ENCODE measurements at places on chromosomes 16 and 17. TPM values are rescaled to one million over a fixed set of nuclear protein-coding genes. Genes with fewer than 3 reads are reported as not detected.

- peak; percentile 57 for DNase-seq
These were observed 20.7 kb downstream of the CD7 start for GRCh38 chr17:82296511-82297279.

DNA sequence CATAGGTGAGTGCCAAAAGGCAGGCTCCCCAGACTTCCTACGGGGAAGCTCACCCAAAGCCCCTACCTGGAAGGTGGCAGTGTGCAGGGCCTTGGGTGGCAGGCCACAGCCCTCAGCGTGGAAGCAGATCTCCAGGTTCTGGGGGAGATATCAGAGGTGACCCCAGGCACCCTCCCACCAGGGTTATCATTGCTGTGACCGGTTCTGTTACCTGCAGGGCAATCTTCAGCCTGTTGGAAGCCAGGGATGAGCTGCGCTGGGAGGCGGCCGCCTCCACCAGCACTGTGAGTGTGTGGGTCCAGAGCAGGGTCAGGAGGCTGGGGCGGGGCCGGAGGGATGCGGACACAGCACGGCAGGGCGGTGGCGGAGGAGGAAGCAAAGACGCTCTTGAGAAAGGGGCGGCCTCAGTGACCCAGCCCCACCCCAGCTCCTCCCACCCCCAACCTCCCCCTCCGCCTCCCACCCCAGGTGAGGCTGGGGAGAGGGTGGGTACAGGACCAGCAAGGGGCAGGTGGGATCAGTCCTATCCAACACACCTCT is 13.1 kb downstream of the UNC13D start:
- no peak for DNase-seq

GRCh38 chr17:50596191-50597037 is 35.9 kb downstream of the CACNA1G start:
- DNase-seq, result no peak

DNA sequence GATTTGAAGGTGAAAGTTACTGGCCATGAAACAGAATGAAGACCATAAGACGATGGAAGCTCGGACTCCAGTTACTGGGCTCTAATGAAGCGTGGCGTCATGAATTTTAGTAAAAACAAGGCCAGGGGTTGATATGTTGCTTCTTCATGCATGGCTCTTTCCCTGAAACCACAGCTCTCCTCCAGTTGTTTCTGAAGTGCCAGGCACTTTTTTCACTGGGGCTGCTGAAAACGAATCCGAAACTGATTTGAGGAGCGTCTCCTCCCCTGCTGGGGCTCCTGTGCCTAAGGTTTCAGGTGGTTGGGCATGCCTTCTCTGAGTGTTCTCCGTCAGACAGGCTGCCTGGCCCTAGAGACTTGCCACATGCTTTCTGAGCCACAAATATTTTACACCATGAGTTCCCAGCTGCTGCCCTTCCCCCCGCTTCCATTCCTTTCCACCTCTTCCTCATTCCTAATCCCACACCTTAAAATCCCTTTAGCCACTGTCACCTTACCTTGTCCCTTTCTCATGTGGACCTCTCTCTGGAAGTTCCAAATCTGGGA is 3.7 kb upstream of the MYL4 start:
- DNase-seq, result no peak

Gene RASD1
- total RNA-seq, result 9.0 TPM

GRCh38 chr17:75244133-75244866 is 17.1 kb downstream of the GGA3 start:
- DNase-seq, result no peak

DNA sequence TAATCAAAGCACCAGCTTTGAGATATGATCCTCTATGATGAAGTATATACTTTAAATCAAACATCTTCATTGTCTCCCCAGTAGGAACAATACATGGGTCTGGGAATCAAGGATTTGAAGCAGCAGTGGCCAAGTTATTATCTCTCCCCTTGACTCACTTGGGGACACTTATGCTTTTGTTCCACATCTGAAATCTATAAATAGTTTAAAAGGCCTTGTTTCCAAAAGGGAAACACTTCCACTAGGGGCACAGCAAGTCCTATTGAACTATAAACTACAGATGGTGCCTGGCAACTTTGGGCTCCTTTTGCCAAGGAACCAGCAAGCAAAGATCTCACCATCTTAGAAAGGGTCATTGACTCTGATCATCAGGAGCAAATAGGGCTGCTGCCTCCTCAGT is 16.0 kb upstream of the CEP112 start:
- no peak for DNase-seq

DNA sequence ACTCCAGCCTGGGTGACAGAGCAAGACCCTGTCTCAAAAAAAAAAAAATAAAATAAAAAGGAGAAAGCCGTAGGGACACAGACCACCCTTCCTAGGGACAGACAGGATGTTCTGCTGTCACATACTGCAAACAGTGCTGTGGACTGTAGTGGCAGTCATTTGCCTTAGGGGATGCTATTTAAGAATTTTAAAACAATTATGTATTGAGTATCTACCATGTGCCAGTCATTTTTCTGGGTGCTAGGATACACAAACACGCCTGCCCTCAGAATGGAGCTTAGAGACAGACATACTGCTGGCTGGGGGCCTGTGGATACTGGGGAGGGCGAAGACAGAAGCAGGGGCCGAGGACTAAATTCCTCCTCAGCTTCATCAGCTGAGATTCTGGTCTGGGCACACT is 45.5 kb downstream of the MRC2 start:
- DNase-seq, result no peak

DNA sequence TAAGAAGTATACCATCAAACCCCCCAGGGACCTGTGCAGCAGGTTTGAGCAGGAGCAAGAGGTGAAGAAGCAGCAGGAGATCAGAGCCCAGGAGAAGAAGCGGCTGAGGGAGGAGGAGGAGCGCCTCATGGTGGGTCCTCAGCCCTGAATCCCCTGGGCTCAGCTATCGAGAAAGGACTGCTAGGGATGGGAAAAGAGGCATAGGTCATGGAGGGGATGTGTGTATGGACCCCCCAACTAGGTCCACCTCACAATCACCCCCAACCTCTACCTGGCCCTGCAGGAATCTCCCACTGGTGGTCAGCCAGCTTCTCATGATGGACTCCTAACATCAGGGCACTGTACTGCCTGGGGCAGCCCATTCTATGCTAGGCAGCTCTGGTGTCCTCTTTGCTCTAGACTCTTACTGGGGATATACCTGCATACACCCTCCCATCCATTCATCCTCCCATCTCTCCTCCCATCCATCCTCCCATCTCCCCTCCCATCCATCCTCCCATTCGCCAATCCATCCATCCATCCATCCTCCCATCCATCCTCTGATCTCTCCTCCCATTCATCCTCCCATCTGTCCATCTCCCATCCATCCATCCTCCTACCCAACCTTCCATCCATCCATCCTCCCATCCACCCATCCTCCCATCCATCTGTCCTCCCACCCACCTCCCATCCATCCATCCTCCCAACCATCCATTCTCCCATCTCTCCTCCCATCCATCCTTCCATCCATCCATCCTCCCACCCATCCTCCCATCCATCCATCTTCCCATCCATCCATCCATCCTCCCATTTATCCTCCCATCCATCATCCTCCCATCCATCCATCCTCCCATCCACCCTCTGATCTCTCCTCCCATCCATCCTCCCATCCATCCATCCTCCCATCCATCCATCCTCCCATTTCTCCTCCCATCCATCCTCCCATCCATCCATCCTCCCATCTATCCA is 10.6 kb downstream of the DRC7 start:
- DNase-seq, result no peak

- no peak for DNase-seq
These were observed 11.0 kb downstream of the SALL1 start for GRCh38 chr16:51140112-51140511.

DNA sequence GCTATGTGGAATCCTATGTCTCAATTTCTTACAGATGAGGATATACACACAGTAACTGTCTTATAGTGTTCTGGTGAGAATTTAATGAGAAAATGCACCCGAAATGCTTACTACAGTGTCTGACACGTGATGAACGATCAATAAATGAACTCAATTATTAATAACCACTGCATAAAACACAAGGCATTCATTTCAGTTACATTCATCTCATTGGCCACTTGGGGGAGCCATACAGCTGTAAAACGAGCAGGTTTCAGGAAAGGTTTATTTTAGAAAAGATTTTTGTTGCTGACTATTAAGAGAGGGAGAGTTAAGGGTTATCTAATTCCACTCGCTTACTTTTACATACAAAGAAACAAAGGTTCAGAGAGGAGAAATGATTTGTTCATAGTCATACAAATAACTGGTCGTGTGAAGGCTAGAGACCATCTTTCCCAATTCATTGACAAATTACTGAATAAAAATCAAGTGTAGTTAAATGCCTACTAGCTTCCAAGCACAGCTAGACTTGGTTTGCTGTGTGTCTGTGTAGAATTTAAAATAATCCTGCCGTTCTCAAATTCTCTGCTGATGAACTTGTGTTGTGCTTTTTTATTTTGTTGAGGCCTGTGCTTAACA is 160.1 kb downstream of the MAP2K4 start:
- DNase-seq, result peak; percentile 21

GRCh38 chr17:76738468-76738850 is 540 bp downstream of the MFSD11 start:
- DNase-seq, result no peak

Gene REXO5
- 0.88 TPM for total RNA-seq

- DNase-seq, result no peak
These were observed 267.7 kb downstream of the ABCC12 start for GRCh38 chr16:47888142-47888541.

GRCh38 chr16:12553191-12553590 is 250.5 kb downstream of the CPPED1 start:
- DNase-seq, result no peak
